ENCODE measurements at places on chromosomes 1 and 21.

- DNase-seq: no peak
Observed at GRCh38 chr1:152645146-152645545, 18.0 kb upstream of the LCE2D start.

GRCh38 chr1:177983482-177984135 is 13.8 kb upstream of the SEC16B start:
- DNase-seq: no peak

DNA sequence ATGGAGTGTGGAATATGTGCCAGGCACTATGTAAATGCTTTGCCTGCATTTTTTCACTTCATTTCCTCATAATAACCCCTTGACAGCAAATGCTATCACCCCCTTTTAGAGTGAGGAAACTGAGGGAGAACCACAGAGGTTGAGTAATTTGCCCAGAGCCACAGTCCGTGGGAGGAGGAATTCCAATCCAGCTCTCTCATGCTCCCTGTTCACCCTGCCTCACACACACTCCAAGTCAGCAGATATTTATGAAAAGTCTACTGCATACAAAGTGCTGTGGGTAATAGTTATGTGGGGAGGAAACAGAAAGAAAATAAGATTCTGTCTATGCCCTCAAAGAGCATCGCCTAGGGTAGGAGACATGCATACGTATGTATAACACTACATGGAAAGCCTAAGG is 30.9 kb upstream of the RBM15 start:
- DNase-seq: no peak

GRCh38 chr1:51344602-51345299 is 14.4 kb upstream of the TTC39A start:
- no peak for DNase-seq

GRCh38 chr21:42227909-42228708 is 9.2 kb downstream of the ABCG1 start:
- peak; percentile 87 for DNase-seq
